ENCODE measurements at places on chromosomes 4 and X.
A peak's percentile ranks its signal among the peaks of the same experiment; 100 is the strongest.

DNA sequence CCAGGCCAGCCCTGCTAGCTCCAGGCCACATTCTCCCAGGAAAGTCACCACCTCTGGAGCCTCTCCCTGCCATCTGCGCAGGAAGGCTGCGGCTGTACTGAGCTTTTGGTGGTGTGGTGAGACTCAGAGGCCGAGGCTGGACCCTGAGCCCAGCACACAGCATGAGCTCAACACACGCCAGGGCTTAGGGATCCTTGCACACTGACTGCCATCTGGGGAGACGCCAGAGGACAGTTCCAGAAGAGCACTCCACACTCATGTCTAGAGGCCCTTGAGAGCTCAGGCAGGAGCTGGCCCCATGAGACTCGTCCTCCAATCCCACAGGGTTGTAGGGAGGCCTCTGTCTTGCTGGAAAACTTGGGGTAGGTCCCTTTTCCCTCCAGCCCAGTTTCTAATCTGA, 40.6 kb downstream of the ABLIM2 start:
- DNase-seq, result no peak

- no peak for DNase-seq
These were observed 269.9 kb downstream of the RCHY1 start for GRCh38 chr4:75244325-75244724.

- DNase-seq, result peak; percentile 47
These were observed 9.2 kb downstream of the VSIG4 start for GRCh38 chrX:66030505-66031317.

GRCh38 chrX:56788717-56789122, 59.7 kb downstream of the NBDY start:
- DNase-seq, result no peak

DNA sequence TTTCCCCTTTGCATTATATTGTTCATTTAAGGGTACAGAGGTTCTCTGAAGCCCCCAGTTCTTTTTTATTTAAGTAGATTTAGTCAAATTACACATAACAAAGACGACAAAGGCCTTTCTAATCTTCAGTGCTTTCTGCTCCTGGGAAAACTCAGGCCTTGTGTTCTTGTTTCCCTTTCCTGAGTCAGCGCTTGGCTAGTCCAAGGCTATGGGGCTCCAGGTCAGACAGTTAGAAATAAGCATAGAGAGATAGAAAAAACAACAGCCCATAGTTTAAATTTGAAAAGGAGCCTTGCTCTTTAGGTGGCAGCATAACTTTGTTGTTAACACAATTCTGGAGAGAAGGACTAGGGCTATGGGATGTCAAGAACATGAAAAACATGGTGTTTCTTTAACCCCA, 97.3 kb downstream of the PPP1R2C start:
- DNase-seq, result peak; percentile 57

Measured in neural progenitor cell (in vitro differentiated cells).